ENCODE measurements at places on chromosomes 6 and 20. TPM values are rescaled to one million over a fixed set of nuclear protein-coding genes. Genes with fewer than 3 reads are reported as not detected.

ZNF184 gene
- total RNA-seq, result 6.9 TPM

RHAG gene
- not detected for total RNA-seq

CALHM5 gene
- total RNA-seq, result 8.4 TPM

C6orf15 gene
- total RNA-seq, result not detected

CTAGE9 gene
- total RNA-seq, result not detected

ENPP3 gene
- total RNA-seq, result 0.32 TPM

ZNF334 gene
- 7.0 TPM for total RNA-seq

WFDC12 gene
- total RNA-seq, result not detected

GPLD1 gene
- under 0.01 TPM for total RNA-seq

Data from bronchial smooth muscle cell (primary cell).